ENCODE measurements at places on chromosomes 3 and 15.

GRCh38 chr3:10623578-10624275, 118.3 kb upstream of the ATP2B2 start:
- DNase-seq, result no peak

DNA sequence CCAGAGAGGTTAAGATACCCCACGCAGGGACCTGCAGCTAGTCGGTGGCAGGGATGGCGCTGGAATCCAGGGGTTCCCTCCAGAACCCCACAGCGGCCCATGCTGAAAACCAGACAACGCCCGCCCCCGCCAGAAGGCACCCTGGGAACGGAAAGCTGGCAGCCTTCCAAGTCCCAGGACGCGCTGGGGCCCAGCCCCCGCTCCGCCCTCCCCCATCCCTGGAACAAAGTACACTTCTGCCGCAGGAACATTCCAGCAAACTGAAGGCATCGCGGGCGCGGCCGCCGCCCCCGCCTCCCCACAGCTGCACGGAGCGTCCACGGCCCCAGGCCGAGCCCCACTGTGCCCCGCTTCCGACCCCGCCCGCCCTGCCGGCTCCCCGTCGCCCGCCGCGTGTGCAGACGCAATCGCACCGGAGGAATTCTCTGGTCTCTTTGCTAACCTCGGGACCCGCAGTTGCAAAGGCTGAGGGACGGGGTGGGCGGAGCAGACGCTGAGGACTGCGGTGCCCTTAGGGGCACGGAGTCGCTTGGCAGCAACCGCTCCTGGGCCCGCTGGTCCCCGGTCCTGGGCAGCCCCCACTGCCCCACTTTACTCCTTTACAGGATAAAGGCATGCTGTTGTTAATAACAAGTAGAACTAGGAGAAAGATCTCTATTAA, 44.8 kb upstream of the RNU6-1 start:
- DNase-seq, result peak; percentile 31

- no peak for DNase-seq
These were observed 210.8 kb upstream of the SEMA6D start for GRCh38 chr15:47506329-47507100.

DNA sequence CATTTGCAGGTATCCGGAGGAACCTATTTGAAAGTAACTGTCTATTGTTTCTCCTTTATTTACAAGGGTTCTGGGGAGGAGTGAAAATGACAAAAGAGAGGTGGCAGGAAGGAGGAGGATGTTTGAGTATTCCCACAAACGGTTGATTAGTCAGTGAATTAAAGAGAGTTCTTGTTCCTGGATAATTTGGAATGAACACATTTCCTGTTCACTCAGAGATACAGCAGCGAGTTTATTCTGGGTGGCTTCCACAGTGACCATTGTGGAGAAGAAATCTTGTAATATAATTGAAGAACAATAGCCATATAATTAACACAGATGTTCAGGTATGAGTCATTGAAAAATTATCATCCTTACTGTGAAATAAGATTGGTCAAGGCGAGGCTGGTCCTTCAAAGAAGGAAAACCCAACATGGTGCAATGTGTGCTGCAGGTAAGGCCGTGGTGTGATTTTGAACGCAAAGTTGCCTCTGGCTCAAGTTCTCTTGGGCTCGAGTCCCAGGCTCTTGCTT, 77.3 kb downstream of the NFKBIZ start:
- DNase-seq, result no peak

DNA sequence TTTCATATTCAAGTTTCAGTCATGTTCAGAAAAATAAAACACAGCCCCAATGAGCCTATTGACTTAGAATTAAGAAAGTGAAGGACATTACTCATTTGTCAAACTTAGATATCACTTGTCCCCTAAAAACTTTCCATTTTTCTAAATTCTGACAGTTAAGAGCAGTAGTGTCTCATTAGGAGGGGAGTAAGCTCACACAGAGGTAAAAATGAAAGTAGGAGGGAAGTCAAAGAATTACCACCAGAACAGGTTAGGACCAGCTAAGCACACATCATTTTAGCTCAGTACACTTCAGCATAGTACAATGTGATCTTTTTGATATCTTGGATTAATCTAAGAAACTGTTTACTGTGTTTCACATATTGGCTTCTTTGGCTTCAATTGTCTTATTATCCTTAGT, 64.3 kb downstream of the OSTN start:
- DNase-seq, result no peak

GRCh38 chr15:31338879-31339557, 12.4 kb downstream of the KLF13 start:
- DNase-seq, result no peak

DNA sequence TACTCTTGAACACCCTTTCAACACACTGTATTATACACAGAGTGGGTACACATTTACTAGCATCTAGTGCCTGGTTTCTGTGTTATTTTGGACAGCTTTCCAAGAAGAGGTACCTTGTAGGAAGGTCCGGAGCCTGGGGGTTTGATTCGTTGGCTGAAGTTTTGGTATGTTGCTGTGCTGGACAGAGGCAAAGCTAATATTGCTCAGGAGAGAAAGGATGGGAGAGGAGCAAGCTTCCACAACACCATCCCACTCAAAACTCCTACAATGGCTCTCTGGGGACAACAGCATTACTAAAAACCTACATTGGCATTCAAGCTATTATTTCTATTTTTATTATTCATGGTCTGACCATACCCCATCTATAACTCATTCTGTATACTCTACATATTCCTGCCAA, 1.1 kb upstream of the LYSMD2 start:
- DNase-seq, result no peak

- no peak for DNase-seq
These were observed 492.9 kb downstream of the GBE1 start for GRCh38 chr3:81268526-81268925.

GRCh38 chr3:125410922-125411321, 35.8 kb upstream of the ZNF148 start:
- DNase-seq, result no peak

Data from iPS DF 6.9 (cell line).